ENCODE measurements at places on chromosomes 2 and 18. TPM values are rescaled to one million over a fixed set of nuclear protein-coding genes. Genes with fewer than 3 reads are reported as not detected.

Gene SLC14A1
- not detected for total RNA-seq

Gene BCL11A
- total RNA-seq: not detected

Gene RTN4
- 98.4 TPM for total RNA-seq

Gene GATA6
- total RNA-seq: 2.9 TPM

Gene SLC8A1
- total RNA-seq: not detected

Gene PRR30
- total RNA-seq: not detected

Gene SULT1C4
- 1.3 TPM for total RNA-seq

Gene SCG2
- total RNA-seq: not detected

Gene RPIA
- total RNA-seq: 31.6 TPM

Gene CRYBA2
- total RNA-seq: not detected

Gene NEMP2
- 7.8 TPM for total RNA-seq

Gene STARD6
- total RNA-seq: not detected

DNA sequence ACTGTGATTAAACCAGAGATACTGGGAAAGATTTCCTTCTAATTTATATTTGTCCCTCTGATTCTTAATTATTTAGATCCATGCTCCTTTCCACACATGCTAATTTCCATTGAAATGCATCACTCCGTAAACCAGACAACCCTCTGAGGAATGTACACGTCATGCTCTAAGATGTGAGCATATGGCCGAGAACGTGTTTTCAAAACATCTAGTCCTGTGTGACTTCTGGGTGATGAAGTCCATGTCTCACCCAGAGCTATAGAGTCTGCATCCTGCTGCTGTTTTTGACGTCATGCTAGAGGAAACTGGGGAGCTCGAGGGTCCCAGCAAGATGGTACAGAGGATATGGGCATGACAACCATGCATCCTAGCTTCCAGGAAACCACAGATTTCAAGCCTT, 53.6 kb downstream of the CAPN13 start:
- no peaks in the 10 kb centered on the region for H3K27me3 ChIP-seq
- no peak overlapping the region for H3K4me3 ChIP-seq
- H3K27ac ChIP-seq: no peak overlapping the region
- DNase-seq: no peak

- H3K27me3 ChIP-seq: no peaks in the 10 kb centered on the region
- H3K27ac ChIP-seq: no peak overlapping the region
These were observed 19.8 kb upstream of the HNRNPA3 start for GRCh38 chr2:177192788-177193187.

DNA sequence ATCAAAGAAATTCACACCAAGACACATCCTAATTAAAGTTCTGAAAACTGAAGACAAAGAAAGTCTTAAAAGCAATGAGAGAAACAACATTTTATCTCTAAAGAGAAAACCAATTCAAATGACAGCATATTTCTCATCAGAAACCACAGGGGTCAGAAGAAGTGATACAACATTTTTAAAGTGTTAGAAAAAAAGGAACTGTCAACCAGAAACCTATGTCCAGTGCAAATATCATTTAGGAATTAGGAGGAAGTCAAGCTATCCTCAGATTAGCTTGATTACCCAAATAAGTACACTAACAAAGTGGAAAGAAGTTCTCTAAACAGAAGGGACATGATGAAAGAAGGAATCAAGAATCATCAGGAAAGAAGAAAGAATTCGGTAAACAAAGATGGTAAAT, 59.5 kb upstream of the BCL2L11 start:
- H3K27me3 ChIP-seq: peaks cover 4% of the 10 kb centered on the region
- no peak overlapping the region for H3K4me3 ChIP-seq

DNA sequence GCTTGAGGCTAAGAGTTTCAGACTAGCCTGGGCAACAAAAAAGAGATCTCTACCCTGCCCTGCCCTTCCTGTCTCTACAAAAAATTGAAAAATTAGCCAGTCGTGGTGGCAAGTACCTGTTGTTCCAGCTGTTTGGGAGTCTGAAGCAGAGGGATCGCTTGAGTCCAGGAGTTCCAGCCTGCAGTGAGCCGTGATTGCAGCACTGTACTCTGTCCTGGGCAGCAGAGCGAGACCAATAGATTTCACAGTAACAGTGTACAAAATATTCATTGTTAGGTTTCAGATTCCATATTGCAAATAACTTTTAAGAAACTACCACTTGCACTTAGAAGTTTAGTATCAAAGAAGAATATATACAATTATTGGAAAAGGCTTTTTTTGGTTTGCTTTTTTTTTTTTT, 54.3 kb downstream of the B3GNT2 start:
- H3K4me1 ChIP-seq: peaks cover under 1% of the 10 kb centered on the region
- no peak for DNase-seq
- no peaks in the 10 kb centered on the region for H3K36me3 ChIP-seq

DNA sequence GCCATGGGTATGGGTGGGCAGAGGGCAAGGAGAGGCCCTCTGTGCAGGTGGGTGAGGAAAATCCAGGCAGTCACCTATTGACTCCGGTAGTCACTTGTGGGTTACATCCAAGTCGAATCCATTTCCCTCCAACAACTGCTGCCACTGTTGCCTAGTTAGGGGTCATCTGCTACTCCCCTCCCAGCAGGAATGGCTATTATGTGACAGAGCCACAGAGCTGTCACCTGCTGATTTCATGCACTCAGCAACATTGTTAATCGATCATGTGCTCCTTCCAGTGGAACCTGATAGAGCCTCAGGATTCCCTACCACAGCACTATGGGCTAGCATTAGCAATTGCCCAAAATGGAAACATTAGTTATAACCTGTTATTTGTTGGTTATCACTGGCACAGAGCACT, 31.4 kb downstream of the POLR1A start:
- no peaks in the 10 kb centered on the region for H3K27me3 ChIP-seq
- H3K4me1 ChIP-seq: no peaks in the 10 kb centered on the region
- H3K4me3 ChIP-seq: no peak overlapping the region
- peaks cover 52% of the 10 kb centered on the region for H3K36me3 ChIP-seq
- H3K27ac ChIP-seq: no peak overlapping the region

DNA sequence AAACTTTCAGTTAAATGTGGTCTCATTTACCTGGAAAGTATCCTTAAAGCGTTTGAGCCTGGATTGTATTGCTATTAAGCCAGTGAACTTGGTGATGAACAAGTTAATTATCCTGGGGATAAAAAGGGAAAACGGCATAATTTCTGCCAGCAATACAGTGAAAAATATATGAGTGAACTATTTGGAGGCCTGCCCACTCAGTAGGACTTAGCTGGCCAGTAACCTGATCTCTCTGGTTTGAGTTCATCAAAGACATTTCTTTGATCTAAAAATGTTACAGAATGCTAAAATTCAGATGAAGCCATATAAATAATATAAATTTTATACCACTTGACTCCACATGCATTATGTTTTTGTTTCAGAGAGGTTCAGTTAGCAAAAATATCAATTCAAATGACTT, 241.1 kb upstream of the VWC2L start:
- H3K27ac ChIP-seq: no peak overlapping the region
- no peaks in the 10 kb centered on the region for H3K4me1 ChIP-seq
- no peaks in the 10 kb centered on the region for H3K27me3 ChIP-seq
- H3K4me3 ChIP-seq: no peak overlapping the region
- no peaks in the 10 kb centered on the region for H3K36me3 ChIP-seq
- no peak for DNase-seq

GRCh38 chr18:68532328-68532885, 182.5 kb downstream of the TMX3 start:
- no peak overlapping the region for H3K4me3 ChIP-seq
- H3K36me3 ChIP-seq: no peaks in the 10 kb centered on the region
- H3K27ac ChIP-seq: no peak overlapping the region
- DNase-seq: no peak
- H3K4me1 ChIP-seq: no peaks in the 10 kb centered on the region

DNA sequence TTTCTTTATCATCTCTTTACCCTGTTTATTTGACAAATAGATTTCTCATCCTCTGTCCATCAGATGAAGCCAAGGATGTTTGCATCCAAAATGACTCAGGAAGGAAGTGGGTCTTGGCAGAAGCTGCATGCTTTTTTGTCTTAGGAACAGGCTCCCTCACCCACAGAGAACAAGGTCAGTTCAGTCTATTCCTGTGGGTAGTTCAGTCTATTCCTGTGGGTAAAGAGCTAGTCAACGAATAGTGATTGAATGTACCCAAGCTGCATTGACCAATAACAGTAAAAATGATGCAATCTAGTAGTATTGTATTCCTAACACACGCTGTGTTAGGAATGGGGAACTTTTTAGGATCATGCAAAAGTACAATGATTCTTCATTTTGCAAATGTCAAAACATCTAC, 290.8 kb upstream of the TANK start:
- H3K36me3 ChIP-seq: no peaks in the 10 kb centered on the region
- no peak for DNase-seq
- no peaks in the 10 kb centered on the region for H3K4me1 ChIP-seq
- H3K27ac ChIP-seq: no peak overlapping the region
- H3K27me3 ChIP-seq: no peaks in the 10 kb centered on the region

DNA sequence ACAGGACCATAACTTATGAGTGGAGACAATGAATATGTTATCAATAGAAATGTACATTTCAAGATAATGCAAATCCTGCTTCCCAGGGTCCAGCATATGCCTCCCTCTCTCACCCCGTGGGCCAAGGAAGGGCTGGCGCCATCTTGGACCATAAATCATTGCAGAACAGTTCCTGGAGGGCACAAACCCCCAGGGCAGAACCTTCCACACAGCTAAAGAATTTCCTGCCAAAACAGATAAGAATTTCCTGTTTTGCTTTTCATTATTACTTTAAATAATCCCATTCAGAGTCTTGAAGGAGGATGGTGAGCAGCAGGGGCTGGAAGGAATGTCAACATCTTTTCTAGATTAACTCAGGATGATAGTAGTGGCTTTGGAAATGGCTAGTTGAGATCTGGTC, 53.7 kb downstream of the EHD3 start:
- no peak overlapping the region for H3K4me3 ChIP-seq
- H3K27ac ChIP-seq: no peak overlapping the region
- no peak for DNase-seq

DNA sequence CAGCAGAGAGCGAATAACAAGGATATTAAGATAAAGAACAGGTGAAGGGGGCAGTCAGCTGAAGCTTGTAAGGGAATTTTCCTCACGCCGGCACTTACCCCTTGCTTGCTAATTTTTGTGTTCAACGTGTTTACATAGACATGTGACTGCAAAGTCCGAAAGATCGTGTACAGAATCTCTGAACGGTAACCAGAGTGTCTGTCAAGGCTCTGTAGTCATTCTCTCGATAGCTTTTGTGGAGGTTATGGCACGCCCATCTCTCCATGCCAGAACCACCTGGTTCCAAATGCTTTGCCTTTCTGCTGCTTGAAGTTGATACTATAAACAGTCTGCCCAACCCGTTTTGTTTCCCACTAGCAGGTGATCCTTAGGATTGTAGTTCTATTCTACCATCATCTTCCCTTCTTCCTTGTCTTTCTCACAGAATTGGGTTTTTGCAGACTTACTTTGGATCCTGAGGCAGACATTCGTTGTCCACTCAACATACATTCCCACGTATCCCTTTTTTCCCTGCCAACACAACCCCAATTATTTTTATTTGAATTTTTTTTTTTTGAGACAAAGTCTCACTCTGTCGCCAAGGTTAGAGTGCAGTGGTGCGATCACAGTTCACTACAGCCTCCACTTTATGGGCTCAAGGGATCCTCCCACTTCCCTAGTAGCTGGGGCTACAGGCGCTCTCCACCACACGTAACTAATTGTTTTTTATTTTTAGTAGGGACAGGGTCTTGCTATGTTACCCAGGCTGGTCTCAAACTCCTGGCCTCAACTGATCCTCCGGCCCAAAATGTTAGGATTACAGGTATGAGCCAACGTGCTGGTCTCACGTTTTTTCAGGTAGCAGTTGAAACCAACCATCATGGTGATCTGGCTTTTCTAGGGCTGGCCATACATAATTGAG, 1.3 kb upstream of the USP34 start:
- peaks cover 4% of the 10 kb centered on the region for H3K36me3 ChIP-seq
- DNase-seq: peak; percentile 91
- H3K27me3 ChIP-seq: no peaks in the 10 kb centered on the region
- peaks cover 32% of the 10 kb centered on the region for H3K4me1 ChIP-seq
- peak overlapping the region; percentile 89 for H3K4me3 ChIP-seq

DNA sequence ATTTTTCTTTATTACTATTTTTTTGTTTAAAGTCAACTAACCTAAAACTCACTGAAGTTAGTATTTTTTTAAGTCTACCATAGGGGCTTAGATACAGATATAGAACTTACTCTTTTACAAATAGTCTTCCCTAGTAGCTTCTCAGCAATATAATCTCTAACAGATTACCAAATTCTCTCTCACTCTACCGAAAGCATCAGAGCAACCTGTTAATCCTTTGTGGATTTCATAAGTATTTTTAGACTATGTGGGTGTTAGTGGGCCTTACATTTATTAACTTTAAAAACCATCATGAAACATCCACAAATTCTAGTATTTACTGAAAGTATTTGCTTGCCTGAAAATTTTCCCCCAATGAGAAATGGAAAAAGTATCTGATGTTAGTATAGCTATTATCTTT, 84.6 kb upstream of the TFPI start:
- no peak overlapping the region for H3K27ac ChIP-seq
- DNase-seq: no peak
- no peaks in the 10 kb centered on the region for H3K4me1 ChIP-seq
- H3K36me3 ChIP-seq: no peaks in the 10 kb centered on the region

GRCh38 chr2:3475771-3476170, 43.6 kb downstream of the ADI1 start:
- H3K27ac ChIP-seq: peak overlapping the region; percentile 47
- H3K27me3 ChIP-seq: no peaks in the 10 kb centered on the region
- H3K4me1 ChIP-seq: peaks cover 41% of the 10 kb centered on the region
- H3K4me3 ChIP-seq: no peak overlapping the region

All from HepG2 (cell line).